ENCODE measurements at places on chromosomes 5 and 9.

- H3K4me1 ChIP-seq = peaks cover 15% of the 10 kb centered on the region
- H3K36me3 ChIP-seq = no peaks in the 10 kb centered on the region
- peaks cover 10% of the 10 kb centered on the region for H3K27me3 ChIP-seq
- no peak for DNase-seq
- no peak overlapping the region for H3K4me3 ChIP-seq
Observed at GRCh38 chr5:158487664-158488063, 612.1 kb downstream of the EBF1 start.

DNA sequence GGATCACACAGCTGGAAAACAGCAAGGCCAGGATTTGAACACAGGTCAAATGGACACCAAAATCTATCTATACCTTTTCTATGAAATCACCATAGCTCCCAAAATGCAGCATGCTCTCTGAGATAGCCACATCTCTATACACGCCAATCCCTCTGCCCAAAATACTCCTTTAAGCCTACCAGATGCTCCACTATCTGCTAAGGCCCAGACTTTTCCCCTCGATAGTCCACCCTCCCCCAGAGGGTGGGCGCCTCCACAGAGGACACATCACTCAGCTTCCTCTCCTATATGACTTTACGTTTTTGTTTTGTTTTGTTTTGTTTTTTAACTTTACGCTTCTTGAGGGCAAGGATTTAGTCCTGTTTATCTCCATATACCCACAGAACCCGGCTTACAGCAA lies 46.8 kb downstream of the MTMR12 start:
- DNase-seq = no peak
- H3K27me3 ChIP-seq = no peaks in the 10 kb centered on the region
- H3K27ac ChIP-seq = peak overlapping the region; percentile 43
- no peak overlapping the region for H3K4me3 ChIP-seq

GRCh38 chr9:124280176-124280691 lies 22.5 kb downstream of the NEK6 start:
- H3K27me3 ChIP-seq = no peaks in the 10 kb centered on the region
- no peak overlapping the region for H3K27ac ChIP-seq
- peaks cover 1% of the 10 kb centered on the region for H3K36me3 ChIP-seq
- H3K4me3 ChIP-seq = no peak overlapping the region
- DNase-seq = no peak
- H3K4me1 ChIP-seq = no peaks in the 10 kb centered on the region

- no peaks in the 10 kb centered on the region for H3K36me3 ChIP-seq
- no peak overlapping the region for H3K27ac ChIP-seq
- no peaks in the 10 kb centered on the region for H3K4me1 ChIP-seq
- DNase-seq = no peak
- no peak overlapping the region for H3K4me3 ChIP-seq
Observed at GRCh38 chr5:39249564-39250274, 30.4 kb upstream of the FYB1 start.

- no peak overlapping the region for H3K27ac ChIP-seq
- H3K36me3 ChIP-seq = peaks cover 12% of the 10 kb centered on the region
- no peak overlapping the region for H3K4me3 ChIP-seq
- no peaks in the 10 kb centered on the region for H3K27me3 ChIP-seq
Observed at GRCh38 chr9:3398232-3398648, 127.6 kb downstream of the RFX3 start.
